ENCODE measurements at places on chromosomes 3 and 15.

DNA sequence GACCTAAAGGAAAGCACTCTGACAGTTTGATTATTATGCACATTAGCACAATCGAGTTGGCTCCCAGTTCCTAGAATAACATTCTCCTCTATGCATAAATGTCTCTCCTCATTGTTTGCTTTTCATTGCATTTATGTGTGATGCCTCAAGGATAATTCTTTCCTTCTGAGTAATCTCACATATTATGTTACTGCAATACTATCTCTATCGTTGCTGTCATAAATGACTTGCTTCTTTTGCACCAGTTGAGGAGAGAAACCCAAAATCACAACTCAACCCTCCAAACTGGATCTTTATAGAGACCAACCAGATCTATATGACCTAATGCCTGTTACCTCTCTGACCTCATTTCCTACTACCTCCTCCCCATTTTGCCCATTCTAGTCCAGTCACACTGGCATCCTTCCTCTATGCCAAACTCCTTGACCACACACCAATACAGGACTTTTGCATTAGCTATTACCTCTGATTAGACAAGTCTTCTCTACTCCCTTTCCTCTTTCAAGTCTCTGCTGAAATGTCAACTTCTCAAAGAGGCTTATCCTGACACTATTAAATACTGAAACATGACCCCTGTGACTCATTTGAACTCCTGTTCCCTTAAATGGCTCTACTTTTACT lies 1026.0 kb downstream of the TUSC7 start:
- DNase-seq: no peak

- DNase-seq: no peak
Observed at GRCh38 chr15:28992336-28992864, 106.6 kb downstream of the APBA2 start.

GRCh38 chr3:89306540-89306939 lies 199.1 kb downstream of the EPHA3 start:
- DNase-seq: no peak

DNA sequence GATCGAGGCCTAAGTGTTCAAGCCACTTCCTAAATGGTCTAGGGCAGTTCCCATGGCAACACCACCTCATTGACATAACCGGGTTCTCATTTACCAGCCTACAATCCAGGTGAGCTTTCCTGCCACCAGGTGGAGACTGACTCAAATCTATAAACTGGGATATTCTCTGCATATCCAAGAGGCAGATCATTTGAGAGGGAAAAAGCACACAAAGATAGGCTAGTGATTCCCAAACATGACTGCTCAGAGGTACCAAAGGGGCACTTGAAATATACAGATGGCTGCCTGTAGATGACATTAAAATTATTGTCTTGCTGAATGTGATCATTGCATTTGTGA lies 141.3 kb upstream of the PROK2 start:
- no peak for DNase-seq

DNA sequence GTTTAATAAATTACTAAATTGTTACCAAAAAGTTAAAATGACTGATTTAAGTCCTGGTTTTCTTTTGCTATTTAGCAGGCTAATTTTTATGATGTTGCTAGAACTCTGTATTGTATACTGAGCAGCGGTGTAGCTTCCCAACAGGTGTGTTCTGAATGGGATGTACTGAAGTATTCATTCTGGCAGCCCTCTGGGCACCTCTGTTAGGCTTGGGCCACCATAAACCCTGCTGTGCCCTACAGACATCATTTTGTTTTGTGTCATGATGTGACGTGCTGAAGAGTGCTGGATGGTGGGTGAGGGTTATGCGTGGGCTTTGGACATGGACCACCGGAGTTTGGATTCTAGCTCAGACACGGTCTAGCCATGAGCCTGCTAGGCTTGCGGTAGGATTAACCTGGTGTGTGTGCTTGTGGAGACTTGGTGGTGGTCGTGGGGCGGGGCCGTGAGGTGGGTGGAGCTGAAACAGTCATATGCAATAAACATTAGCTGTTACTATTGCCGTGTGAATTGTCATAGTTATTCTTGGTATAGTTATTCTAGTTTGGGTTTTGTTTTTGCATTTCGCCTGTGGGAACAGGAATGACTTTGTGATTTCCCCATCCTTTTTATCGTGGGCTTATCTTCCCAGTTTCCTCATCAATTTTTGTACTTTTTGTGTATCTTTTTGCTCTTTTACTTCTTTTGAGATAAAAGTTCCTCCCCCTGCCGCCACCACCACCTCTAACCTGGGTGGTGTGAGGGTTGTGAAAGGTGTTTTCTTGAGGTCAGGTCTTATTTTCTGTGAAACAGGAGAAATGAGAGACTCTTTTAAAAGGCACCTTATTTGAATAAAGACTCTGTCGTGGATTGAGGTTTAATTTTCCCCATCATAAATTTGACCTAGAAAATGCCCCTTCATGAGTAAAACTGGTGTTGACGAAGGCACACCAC lies 93.7 kb downstream of the MCTP2 start:
- DNase-seq: no peak

GRCh38 chr3:117842086-117842485 lies 1132.5 kb downstream of the TUSC7 start:
- DNase-seq: no peak

DNA sequence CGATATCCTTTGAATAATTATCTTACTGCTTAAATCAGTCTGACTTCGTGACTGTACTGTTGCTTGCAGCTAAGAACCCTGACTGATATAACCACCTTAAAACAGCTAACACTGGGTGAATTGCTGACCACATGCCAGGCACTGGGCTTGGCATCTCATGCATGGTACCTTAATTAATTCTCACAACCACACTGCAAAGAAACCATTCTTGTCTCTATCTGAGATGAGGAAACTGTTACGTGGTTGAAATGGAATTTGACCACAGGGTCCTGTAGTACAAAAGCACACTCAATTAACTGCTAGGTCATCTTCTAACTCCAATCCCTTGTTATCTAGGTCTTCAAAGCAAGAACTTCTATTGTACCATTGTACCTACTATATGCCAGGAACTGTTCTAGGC lies 92.7 kb upstream of the PRICKLE2 start:
- DNase-seq: no peak

DNA sequence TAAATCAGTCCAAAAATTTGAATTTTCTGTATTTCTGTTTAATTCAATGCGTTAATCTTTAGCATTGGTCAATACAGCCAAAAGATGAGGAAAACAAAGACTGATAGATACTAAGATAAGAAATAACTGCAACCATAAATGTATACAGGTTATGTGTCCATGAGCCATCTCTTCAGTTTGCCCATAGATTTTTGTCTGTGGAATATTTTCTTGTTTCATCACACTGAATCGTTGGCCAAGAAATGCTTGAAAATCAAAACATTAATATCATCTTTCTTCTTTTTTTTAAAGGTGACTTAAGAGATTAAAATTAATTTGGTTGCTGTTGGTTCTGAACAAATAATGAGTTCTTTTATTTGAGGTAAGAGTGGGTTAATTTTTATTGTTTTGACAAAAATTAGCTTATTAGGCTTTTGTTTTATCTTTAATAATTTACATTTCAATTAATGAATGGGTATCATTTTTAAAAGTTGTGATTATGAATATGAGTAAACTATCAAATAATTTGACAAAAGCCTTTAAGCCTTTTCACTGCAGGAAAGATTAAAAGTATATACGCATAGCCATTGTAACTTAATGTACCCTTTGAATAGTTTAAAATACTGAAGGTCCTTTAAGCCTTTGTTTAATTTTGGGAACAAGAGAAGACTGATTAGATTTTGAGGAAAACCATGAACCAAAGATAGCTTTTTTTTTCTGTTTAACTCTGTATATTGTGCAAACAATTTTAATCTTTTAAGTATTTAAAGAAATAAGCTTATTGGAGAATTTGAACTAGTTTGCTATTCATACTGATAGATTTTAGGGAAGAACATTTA lies 14.7 kb upstream of the CHD2 start:
- DNase-seq: no peak

- no peak for DNase-seq
Observed at GRCh38 chr3:132660811-132661070, 612 bp downstream of the UBA5 start.

DNA sequence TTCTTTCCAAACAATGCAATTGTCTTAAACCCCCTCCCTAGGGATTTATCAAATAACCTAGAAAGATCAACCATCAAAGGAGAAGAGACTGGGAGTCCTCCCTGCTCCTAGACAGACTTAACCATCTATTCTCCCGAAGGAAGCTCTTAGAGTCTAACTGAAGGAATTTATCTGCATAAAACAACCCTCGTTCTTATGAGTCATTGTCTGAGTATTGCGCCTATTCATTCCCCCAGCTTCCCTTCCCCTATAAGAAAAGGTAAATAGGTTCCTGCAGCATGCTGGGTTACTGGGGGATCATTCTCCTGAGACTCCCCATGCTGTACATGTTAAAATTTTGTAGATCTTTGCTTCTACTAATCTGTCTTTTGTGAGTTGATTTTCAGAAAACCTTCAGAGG lies 412.7 kb downstream of the OCA2 start:
- no peak for DNase-seq

Measured in effector CD4-positive, alpha-beta T cell (primary cell).